ENCODE measurements at places on chromosomes 4 and X. TPM values are rescaled to one million over a fixed set of nuclear protein-coding genes. Genes with fewer than 3 reads are reported as not detected.

DNA sequence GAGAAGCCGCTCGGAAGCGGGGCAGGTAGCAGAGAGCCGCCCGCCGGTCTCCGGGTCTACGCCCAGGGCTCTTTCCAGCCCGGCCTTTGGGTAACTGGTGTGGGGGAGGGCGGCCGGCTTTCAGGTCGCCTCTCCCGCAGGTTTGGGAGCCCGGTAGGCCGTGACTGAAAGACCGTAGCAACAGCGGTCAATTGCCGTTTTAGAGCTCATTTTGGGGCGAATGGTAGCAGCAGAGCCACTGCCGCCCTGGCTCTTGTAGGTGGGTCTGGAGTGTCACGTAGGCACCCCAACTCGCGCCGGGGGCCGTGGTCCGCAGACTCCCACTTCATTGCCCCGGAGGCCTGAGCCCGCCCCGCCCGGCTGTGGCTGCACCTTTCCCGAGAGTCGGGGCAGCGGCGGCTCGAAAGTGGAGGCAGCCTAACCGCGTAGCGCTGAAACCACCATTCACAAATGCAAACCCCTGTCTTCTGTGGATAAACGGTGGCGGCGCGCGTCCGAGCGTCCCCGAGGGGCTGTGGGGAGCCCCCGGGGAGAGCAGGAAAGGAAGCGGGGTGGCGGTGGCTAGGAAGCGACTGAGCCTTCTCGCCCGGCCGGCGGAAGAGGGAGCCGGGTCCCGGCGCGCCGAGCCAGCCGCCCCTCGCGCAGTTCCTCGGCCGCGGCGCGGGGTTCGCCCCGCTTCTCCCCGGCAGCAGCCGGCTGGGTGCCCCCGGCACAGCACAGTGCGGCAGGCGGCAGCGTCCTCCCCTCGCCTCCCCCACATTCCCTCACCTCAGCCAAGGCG, 2185.1 kb upstream of the TENM3 start:
- DNase-seq = no peak
- H3K4me3 ChIP-seq = peak overlapping the region; percentile 57
- no peaks in the 10 kb centered on the region for H3K36me3 ChIP-seq
- H3K27ac ChIP-seq = no peak overlapping the region
- H3K27me3 ChIP-seq = peaks cover 23% of the 10 kb centered on the region
- H3K4me1 ChIP-seq = peaks cover 20% of the 10 kb centered on the region

DNA sequence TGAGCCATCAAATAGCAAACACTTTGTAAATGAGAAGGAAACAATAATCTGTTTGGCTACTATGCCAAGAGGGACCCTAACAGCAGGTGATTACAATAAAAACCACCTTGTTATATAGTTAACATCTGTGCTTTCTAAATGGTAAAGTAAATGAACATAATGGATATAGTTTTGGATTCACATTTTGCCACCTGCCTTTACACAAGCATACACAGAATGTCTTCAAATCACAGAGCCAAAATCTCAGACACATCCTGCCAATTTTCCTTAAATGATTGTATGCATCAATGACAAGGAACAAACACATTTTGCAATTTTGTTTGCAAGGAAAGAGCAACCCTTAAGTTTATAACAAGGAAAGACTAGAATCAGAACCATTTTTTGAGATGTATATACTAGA, 334.2 kb downstream of the FSTL5 start:
- no peaks in the 10 kb centered on the region for H3K27me3 ChIP-seq
- no peak overlapping the region for H3K4me3 ChIP-seq
- H3K27ac ChIP-seq = no peak overlapping the region
- DNase-seq = no peak
- no peaks in the 10 kb centered on the region for H3K36me3 ChIP-seq

GRCh38 chr4:7183161-7183560, 9.2 kb upstream of the SORCS2 start:
- H3K4me3 ChIP-seq = no peak overlapping the region
- H3K27ac ChIP-seq = no peak overlapping the region
- no peaks in the 10 kb centered on the region for H3K4me1 ChIP-seq
- no peak for DNase-seq
- no peaks in the 10 kb centered on the region for H3K36me3 ChIP-seq
- H3K27me3 ChIP-seq = peaks cover under 1% of the 10 kb centered on the region

DNA sequence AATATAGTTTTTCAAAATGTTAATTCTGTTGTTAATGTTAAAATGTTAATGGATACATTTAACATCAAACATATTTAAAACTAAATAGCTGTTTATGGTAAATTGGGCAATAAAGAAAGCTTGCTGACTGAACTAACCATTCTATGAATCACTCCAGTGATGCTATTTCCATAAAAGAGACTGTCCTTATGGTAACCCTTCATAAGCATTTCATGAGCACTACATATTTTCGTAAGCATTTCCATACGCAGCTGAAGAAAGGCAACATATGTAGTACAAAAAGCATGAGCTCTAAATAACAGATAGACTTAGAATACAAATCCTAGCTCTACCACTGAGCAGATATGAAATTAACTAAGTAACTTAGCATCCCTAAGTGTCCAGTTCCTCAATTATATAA, 188.9 kb downstream of the COL25A1 start:
- H3K27ac ChIP-seq = no peak overlapping the region
- H3K36me3 ChIP-seq = no peaks in the 10 kb centered on the region
- H3K4me1 ChIP-seq = no peaks in the 10 kb centered on the region
- DNase-seq = no peak
- no peaks in the 10 kb centered on the region for H3K27me3 ChIP-seq

Gene CFAP47
- 0.14 TPM for total RNA-seq

Data from sigmoid colon (tissue), 7 donors.